Skeletal muscle cell (primary cell): ENCODE measurements at places on chromosomes 6 and 20.

DNA sequence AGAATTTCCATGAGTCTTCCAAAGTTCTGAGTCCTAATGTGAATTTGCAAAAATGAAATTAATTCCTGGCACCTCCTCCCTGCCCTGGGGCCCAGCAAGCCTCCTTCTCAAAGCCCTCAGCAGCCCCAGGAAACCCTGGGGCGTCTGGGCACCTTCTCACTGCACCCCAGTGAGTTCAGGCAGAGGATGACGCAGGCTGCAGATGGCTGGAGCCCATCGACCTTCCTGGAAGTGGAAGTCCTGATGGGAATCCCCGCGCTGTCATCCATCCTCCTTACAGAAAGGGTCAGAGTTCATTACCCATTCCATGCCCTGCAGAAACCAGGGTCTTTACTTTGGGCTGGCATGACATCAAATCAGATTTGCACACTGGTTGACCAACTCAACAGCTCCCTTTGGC is 31.6 kb downstream of the DLL1 start:
- DNase-seq = no peak

- no peak for DNase-seq
Measured at GRCh38 chr20:36490191-36490590, 51.1 kb upstream of the MYL9 start.

- DNase-seq = no peak
Measured at GRCh38 chr6:149464411-149464810, 20.4 kb downstream of the ZC3H12D start.

DNA sequence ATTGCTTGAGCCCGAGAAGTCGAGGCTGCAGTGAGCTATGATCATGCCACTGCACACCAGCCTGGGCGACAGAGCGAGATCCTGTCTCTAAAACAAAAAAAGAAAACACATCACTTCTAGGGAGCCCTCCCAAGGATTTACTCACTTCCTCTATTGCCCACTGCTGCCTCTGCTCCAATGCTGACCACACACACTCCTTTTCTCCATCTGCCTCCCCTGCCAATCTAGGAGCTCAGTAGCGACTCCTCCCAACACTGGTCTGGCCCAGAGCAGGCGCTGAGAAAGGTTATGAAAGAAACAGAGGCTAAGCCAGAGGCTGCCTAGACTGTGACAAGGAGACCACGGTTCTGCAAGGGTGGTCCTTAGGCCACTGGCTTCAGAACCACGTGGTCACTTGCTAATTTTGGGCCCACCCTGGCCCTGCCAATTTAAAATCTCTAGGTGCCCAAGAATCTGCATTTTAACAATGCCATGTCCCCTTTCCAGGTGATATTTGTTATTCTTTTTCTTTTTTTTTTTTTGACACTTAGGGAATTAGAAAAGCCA is 1.3 kb upstream of the E2F1 start:
- no peak for DNase-seq

- no peak for DNase-seq
Measured at GRCh38 chr20:271528-271927, 14.0 kb downstream of the DEFB132 start.

GRCh38 chr20:29079769-29080690 is 2177.4 kb upstream of the DEFB115 start:
- DNase-seq = peak; percentile 2

DNA sequence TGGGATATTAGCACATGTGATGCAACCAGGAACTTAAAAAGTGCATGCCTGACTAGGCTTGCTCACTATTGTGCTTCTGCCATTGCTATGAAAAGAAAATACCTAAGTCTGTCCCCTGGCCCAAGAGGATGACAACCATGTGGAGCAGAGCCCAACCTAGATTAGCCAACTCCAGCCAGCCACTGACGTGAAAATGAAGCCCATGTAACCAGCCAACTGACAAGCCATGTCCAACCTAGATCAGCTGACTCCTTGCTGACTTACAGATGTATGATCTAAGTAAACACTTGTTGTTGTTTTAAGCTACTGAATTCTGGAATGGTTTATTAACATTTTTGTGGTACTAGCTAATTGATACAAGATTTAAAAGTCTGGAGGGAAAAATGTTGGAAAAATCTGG is 47.5 kb downstream of the PIGU start:
- no peak for DNase-seq

- no peak for DNase-seq
Measured at GRCh38 chr6:118968416-118968815, 33.5 kb upstream of the MCM9 start.

GRCh38 chr20:37822141-37822601 is 80.8 kb upstream of the VSTM2L start:
- peak; percentile 81 for DNase-seq

DNA sequence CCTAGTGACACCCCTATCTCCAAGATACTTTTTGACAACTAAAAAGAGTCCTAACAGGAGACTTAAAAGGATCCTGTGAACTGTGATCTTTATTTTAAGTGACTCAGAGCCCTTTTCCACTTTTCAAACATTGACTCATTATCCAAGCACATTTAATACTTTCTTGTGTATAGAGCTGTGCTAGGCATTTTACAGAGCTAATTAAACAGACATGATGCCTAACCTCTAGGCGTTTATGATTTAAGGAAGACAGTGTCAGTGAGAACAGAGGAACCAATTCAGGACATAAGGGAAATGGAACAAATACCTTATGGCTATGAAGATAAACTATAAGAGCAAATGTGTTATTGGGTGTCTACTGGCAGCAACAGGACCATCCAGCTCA is 282.6 kb downstream of the TPBG start:
- no peak for DNase-seq

DNA sequence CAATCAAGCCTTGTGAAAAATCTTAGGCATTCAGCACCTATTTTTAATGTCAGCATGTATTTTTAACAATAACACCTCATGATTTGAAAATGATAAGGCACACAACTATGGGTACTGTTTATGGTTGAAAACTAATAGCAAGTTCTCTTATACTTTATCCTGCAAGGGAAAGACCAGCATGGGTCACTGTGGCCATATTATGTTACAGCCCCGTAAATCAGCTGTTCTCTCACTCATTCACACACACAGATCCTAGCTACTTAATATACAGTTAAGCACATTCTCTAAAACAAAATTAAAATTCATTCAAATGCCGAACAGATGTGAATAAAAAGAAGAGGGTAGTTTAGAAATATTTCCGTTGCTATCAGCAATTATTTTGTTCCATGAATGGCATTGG is 224.4 kb downstream of the OGFRL1 start:
- no peak for DNase-seq

GRCh38 chr20:3423126-3423525 is 15.7 kb upstream of the DNAAF9 start:
- no peak for DNase-seq

DNA sequence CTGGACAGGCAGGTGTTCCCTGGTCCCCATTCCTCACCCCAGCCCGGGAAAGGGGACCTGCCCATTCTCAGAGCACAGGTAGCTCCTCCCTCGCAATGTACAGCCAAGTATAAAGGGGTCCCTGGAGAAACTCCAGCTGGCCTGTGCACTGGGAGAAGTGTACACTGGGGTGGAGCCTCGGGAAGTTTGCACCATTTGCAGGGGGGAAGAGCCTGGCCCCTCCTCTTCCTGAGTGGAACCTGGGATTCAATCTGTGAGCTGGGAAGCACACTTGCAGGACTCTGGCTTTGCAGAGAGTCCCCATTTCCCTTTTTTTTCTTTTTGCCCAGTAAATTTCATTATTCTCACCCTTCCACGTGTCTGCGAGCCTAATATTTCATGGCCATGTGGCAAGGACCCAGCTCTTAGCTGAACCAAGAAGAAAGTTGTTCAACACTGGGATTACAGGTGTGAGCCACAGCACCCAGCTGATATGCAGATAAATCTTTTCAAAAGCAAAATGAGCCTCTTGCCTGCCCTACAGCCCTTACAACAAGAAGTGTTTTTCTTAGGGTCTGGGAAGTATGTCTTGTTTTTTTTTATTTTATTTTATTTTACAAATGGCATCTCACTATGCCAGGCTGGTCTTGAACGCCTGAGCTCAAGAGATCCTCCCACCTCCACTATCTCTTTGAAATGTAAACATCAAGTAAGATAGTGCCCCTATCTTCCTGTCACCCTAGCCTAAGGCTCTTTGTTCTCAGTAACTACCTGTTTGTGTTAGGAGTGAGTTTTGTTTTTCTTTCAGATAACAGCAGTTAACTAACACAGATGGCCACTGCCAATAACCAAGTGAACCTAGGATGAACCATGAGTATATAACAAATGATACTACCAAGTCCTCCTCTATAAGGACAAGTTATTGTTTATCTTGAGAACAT is 9.3 kb upstream of the RNGTT start:
- DNase-seq = no peak

DNA sequence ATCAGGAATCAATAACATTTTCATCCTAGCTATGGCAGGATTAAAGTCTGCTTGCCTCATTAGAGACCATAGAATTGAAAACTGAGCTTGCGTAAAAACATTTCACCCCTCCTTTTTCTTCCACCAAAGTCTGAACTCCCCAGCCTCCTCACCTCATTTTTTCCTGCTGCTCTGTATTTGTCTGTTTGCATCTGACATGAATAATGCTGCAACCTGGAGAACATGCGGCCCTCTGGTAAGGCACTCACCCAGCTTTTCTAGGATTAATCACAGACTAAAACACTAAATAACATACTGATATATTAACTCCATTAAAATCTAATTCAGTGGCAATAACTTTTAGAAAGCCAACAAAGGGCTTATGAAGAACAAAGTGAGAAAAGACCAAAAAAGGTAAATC is 677.7 kb upstream of the NRSN1 start:
- DNase-seq = no peak

DNA sequence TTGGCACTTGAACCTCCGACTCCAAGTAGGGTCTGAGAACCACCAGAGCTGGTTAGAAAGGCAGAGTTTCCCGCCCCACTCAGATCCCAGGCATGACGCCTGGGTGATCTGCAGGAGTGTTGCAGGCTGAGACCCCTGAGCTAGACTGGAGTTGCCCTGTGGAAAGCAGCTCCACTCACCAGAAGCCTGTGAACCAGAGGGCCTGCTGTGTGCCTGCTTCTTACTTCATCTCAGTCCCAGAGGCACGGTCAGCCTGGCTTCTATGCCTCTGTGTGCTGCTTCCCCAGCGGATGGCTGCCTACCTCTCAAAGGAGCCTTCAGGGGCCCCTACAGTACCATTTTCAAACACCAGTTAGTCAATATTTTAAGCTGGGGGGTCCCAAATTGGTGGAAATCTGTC is 15.6 kb upstream of the CCN6 start:
- no peak for DNase-seq

GRCh38 chr6:12577124-12577850 is 139.3 kb upstream of the PHACTR1 start:
- no peak for DNase-seq

DNA sequence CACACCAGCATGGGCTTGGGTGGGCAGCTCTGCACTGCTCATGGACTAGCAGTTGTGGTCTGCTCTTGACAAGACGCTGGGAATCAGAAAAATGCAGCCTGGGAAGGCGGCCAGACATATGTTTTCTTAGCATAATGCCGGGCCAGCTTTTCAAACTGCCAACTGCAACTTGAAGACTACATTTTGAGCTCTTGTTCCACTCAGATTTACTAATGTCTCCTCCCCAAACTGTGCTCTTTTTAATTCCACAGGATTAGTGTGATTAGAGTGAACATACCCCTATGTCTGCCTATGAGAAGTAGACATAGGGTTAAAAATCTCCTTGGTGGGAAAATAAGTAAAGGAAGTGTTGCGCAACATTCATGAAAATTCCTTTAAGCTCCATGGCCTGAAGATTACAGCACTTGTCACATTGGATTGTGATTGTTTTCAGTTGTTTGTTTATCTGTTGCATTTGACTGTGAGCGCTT is 5.3 kb upstream of the FNDC1 start:
- peak; percentile 40 for DNase-seq

DNA sequence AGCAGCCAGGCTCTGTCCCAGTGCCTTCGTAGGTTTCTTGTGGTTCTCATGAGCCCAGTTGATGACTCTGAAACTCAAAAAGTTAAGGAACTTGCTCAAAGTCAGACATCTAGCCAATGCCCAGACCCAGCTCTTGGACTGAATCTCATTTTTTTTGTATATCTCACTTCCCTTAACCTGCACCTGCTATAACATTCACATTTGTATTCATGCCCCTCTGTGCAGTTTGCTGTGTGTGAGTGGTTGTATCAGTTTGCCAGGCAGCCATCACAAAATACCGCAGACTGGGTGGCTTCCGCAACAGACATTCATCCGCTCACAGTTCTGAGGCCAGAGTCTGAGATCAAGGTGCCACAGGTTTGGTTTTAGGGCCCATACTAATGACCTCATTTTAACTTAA is 49.9 kb downstream of the IPCEF1 start:
- no peak for DNase-seq

DNA sequence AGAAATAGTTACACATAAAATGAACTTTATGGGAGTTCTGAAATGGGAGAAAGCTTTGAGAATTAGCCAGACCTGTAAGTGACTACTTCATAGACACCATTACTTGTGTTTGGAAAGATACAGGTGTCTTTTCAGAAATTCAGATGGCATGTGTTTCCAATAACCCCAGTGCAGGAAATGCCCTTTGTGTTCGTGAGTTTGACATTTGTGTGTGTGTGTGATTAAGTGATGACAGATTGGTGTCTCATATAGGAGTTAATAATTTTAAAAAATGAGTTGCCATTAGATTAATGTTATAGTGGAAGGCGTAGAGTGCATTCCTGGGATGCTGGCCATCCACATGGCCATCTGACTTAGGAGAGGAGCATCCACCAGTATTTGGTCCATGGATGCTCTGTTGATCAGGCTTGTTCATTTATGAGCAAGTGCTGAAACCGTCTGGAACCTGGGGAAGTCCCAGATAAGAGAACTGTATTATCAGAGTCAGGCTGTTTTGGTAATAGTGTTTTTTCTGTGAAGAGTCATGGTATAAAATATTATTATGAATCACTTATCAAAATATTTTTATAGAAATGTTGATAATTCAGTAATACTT is 3.1 kb downstream of the STK4 start:
- DNase-seq = no peak

DNA sequence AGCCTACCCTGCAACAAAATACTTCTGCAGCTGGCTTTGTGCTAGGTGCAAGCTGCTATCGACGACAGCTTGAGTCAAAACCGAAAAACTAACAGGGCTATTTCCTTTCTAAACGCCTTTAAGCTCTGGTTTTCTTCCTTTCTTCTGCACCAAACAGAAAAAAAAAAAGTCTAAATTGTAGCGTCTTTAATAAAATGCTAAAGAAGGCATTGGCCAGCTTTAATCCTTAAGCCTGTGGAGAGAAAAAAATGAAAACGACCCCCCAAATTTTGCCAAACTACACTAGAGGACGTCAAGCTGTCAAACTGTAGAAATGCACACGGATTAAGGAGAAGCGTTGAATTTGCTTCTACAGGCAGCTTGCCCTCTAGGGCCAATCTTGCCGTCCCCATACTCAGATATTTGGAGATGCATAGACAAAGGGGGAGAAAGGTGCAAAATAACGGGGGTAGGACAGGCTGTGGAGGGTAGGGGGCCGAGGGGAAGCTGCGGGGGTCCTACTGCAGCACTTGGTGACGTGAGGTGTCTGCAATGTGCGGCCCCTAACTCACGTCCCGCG is 1.4 kb upstream of the NRN1 start:
- no peak for DNase-seq

- no peak for DNase-seq
Measured at GRCh38 chr6:45714006-45714730, 301.5 kb downstream of the CLIC5 start.

GRCh38 chr6:147173140-147173539 is 31.1 kb upstream of the STXBP5 start:
- DNase-seq = no peak
